EL (cell line): ENCODE measurements at places on chromosomes 5 and 9.

DNA sequence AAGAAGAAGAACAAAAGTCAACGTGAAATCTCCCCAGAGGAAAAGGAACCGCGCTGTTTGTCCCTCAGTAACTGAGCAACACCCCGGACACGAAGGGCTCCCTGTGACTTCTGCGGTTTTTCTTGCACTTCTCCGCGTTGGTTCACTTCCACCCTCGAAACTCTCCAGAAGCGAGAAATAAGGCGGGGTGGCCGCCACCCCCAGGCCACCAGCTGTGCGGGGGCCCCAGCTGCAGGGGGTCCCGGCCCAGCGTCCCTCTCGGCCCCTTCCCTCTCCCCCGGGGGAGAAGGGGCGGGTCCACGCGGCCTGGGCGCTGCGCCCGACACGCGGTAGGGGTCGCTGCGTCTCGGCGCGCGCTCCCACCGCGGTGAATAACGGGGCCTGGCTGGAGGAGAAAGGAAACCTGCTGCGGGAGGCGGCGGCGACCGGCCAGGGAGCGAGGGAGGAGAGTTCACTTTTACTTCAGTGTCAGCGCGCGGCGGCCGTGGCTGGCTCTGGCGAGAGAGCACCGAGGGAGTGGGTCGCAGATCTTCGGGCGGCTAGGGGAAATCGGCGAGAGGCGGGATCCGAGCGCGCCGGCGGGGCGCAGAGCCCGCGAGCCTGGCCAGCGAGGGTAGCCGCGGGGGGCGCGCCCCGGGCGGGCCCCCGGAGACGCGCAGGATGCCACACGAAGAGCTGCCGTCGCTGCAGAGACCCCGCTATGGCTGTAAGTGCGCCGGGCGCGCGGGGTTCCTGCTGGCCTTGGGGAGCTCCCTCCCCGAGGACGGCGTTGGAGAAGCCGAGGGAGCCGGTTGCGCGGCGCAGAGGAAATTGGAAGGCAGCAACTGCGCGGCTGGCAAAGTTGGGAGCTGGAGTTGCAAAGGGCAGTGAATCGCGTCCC is at the start of gene IQGAP2:
IQGAP2 (plus strand) TSS at position 400 of the 880 bp plus-strand sequence; CDS start at position 661, 261 bp downstream.
- peak; percentile 55 for DNase-seq

DNA sequence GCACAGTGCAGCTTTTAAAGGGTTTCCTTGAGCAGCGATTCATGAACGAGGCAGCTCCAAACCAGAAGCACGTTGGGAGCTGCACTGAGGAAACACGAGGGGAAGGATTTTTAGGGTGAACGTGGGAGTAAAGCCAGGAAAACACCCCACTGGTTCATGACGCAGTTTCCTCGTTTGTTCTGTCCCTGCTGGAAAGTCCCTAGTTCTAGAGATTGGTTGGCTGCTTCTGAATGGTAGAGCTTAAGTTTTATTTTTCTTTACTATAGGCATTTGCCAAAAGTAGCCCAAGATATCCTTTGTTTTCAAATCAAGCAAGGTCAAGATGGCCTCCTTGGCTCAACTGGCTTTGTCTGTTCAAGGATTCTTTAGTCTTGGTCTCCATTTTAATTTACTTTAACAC is 116.5 kb upstream of the CACNA1B start:
- no peak for DNase-seq

- peak; percentile 60 for DNase-seq
Observed at GRCh38 chr9:78566948-78567675, 270.2 kb downstream of the PSAT1 start.

GRCh38 chr5:4804691-4805360 is 335.3 kb upstream of the ADAMTS16 start:
- DNase-seq: no peak

GRCh38 chr5:132772291-132773070 is 4.6 kb downstream of the SEPTIN8 start:
- no peak for DNase-seq

DNA sequence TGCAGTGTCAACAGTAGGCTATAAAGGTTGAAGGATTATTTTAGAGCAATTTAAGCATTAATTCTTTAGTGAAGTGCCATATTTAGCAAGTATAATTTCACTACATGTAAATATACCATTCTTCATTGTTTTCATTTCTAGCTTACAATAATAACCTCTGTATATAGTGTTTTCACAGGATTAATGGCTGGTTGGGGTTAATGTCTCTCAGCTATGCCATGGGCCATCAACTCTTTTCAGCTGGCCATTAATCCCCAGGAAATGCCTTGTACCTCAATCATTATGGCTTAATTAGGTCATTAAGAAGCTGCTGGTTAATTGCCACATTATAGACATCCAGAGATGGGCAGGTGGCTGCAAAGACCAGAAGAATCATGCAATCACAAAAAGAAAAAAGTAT is 715.1 kb downstream of the MAT2B start:
- DNase-seq: no peak

DNA sequence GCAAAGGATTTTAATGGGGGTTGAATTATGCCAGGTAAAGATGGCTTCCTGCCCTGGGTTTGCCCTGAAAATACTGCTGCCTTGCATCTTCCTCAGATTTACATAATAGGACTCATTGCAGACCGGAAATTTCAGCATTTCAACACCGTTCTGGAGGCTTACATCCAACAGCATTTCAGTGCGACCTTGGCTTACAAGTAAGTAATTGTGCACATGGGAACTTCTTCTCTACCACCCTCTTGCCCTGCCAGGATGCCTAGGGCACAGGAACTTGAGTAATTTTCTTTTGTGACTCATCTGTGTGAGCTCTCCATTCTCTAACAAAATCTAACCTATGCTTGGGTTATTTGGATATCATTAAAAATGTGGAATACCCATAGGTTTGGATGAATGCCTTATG is 80.2 kb downstream of the DOCK2 start:
- DNase-seq: peak; percentile 67

- DNase-seq: no peak
Observed at GRCh38 chr9:2012347-2012746, 2.8 kb upstream of the SMARCA2 start.

GRCh38 chr5:17061973-17062470 is 125.9 kb upstream of the MYO10 start:
- DNase-seq: no peak

GRCh38 chr5:34977934-34978613 is 48.7 kb downstream of the DNAJC21 start:
- no peak for DNase-seq

DNA sequence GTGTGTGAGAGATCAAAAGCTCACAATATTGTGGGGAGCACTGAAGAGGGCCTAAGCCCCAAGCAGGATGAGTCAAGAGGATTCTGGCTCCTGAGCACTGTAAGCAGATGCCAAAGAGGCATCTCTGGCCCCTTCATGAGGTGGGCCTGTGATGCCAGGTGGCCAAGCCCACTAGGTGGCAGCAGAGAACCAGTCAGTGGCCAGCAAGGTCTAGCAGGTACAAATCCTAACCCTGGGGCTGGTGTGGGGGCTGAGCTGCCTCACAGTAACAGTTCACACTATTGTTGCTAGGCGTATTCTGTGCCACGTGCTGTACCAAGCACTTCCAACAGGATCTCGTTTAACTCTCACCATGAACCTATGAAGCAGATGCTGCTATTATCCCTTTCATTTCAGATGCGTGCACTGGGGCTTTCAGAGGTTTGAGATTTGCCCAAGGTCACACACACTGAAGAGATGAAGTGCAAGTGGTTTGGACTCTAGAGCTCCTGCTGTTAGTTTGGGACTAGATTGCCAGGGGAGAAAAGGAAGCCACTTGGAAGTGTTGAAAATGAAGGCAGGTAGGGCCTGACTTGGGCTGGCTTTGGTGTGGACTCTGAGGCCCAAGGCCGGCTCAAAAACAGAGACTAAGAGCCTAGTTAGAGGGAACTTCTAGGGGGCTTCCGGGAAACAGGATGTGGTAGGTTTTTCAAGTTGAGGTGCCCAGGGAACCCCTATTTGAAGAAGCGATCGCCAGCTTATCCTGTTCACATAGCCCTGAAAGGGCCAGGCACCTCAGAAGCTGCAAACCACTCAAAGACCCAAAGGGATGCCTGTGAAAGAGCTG is 4.4 kb upstream of the MLANA start:
- DNase-seq: peak; percentile 68

DNA sequence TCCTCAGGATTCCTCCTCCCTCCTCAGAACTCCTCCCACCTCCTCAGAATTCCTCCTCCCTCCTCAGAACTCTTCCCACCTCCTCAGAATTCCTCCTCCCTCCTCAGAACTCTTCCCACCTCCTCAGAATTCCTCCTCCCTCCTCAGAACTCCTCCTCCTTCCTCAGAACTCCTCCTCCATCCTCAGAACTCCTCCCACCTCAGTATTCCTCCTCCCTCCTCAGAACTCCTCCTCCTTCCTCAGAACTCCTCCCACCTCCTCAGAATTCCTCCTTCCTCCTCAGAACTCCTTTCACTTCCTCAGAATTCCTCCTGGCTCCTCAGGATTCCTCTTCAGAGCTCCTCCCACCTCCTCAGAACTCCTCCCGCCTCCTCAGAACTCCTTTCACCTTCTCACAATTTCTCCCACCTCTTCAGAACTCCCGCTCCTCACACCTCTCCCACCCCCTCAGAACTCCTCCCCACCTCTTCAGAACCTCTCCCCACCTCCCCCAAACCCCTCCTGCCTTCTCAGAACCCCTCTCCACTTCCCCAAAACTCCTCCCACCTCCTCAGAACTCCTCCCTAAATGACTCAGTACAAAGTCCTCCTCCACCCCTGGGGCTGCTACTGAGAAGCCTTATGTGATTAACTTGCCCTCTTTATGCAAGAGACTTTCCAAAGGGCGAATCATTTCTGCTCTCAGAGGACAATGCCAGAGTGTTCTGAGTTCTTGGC is 23.2 kb downstream of the SLC46A2 start:
- DNase-seq: peak; percentile 93

- DNase-seq: peak; percentile 8
Observed at GRCh38 chr9:650362-650761, 191.1 kb upstream of the DMRT1 start.

- DNase-seq: peak; percentile 63
Observed at GRCh38 chr9:17135295-17136160, 688 bp downstream of the CNTLN start.

- no peak for DNase-seq
Observed at GRCh38 chr5:114210662-114211061, 151.2 kb upstream of the KCNN2 start.

- no peak for DNase-seq
Observed at GRCh38 chr9:93965830-93966577, 10.8 kb upstream of the BARX1 start.

GRCh38 chr5:140383300-140383699 is 18.3 kb upstream of the ANKHD1 start:
- no peak for DNase-seq

GRCh38 chr9:124479371-124479770 is 27.8 kb downstream of the NR5A1 start:
- DNase-seq: no peak

DNA sequence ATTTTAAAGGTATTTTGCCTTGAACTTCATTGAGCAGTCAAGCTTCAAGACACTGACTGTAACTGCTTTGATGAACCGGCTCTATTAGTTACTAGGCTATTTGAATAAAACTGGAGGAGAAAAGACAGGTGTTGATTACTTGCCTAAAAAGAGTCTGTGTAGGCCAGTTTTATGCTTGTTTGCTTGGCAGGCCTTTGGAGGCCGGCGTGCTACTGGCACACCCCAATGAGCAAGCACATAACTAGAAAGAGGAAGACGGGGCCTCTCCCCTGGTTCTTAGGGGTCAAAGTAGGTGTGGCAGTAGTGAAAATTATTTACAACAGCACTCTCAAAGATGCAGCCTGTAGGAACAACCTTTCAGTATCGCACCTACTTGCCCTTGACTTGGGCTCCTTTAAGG is 2.1 kb upstream of the ZFR start:
- no peak for DNase-seq

DNA sequence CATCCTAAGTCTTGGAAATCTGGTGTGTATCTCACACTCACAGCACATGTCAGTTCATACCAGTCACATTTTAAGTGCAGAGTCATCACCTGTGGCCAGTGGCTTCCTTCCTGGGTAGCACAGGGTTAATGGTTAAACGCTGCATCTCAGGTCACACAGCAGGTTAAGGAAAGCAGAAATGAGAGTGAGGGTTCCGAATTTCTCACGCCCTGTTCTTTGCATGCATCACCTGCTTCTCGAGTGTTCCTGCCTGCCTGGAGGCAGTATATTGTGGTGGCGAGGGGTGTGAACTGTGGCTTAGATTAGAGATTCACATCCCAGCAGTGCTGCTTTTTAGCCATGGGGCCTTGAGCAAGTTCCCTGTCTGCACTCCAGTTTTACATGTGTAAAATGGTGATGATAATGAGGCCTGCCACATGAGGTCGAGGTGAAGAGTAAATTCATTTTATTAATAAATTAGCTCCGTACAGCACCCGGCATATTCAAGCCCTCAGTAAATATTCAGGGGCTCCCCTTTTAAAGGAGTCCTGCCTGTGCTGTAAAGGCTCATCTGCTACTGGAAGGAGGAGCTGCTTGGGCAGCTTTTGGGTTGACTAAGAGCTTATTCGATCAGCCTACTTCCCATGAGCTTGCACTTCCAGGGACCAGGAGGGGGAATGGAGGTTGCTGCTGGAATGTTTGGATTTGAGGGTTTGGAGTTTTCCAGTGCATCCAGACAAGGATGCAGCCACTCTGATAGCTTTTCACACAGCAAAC is 61.1 kb upstream of the SAP30L start:
- no peak for DNase-seq

GRCh38 chr9:135418161-135418560 is 61.4 kb upstream of the PPP1R26 start:
- no peak for DNase-seq

DNA sequence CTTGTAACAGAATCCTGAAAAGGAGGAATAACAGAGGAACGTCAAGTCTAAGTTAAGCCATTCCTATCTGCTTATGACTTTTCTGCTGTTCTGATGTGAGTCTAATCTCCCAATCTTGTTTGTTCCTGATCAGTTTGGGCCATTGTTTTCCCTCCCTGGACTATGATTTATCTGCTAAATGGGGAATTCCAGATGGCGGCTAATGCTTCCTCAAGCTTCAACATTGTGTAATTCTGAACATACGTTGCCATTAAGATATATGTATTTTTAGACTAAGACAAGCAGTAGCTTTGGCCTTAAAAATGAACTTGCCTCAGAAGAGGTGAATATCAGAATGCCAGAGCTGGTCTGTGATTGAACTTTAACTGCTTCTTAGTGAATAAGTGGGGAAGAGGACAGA is 142.7 kb downstream of the PRKACG start:
- DNase-seq: no peak

DNA sequence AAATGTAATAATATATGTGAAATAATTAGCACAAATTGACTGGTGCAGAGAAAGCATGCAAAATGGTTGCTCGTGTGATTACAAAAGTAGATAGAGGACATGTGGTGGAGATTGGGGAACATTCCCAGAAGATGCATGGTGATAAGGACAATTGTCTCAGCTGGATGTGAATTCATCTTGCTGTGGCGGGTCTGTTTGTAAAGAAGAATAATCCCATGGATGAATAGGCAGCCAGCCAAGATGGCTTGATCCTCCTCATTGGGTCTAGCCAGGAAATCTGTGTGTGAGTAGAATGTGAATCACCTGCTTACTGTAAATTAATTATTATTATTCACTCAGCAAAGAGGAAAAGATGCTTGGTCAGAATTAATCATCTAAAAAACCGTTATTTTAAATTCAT is 12.6 kb upstream of the DPYSL3 start:
- peak; percentile 67 for DNase-seq

- DNase-seq: no peak
Observed at GRCh38 chr5:151721087-151721646, 34.5 kb upstream of the SPARC start.
